ENCODE measurements at places on chromosomes 6 and 20.

DNA sequence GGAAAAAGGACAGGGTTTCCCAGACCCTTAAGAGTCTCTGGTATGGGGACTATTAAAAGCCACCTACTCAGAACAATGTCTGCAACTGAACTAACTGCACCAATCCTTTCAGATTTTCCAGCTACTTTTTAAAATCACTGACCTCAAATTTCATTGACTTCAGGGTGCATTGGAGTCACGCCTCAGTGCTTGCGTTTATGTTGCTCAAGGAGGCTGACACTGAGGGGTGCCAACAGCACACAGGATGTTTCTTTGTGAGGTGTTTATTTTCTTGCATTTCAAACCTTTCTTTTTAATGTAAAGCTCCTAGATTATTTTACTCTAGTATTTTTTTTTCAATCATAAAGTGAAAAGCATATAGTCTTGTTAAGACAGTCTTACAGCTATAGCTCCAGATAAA lies 402.0 kb upstream of the SLC35B3 start:
- no peak for DNase-seq

- no peak for DNase-seq
These were observed 117.8 kb upstream of the SIRPA start for GRCh38 chr20:1777476-1777820.

DNA sequence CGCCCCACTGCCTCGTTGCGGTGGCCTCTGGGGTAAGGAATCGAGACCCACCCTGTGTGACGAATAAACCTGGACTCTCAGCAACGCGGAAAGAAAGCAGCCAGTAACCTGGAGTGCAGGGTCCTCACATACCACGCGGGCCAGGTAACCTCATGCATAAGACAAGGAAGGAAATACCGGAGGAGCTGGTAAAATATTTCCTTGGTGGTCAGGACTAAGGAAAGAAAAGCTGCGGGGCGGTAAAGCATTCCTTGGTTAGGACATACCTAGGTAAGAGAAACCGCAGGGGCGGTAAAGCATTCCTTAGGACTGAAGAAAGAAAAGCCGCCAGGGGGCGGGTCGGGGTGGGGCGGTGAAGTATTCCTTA lies 80.7 kb downstream of the SYTL3 start:
- DNase-seq: no peak

DNA sequence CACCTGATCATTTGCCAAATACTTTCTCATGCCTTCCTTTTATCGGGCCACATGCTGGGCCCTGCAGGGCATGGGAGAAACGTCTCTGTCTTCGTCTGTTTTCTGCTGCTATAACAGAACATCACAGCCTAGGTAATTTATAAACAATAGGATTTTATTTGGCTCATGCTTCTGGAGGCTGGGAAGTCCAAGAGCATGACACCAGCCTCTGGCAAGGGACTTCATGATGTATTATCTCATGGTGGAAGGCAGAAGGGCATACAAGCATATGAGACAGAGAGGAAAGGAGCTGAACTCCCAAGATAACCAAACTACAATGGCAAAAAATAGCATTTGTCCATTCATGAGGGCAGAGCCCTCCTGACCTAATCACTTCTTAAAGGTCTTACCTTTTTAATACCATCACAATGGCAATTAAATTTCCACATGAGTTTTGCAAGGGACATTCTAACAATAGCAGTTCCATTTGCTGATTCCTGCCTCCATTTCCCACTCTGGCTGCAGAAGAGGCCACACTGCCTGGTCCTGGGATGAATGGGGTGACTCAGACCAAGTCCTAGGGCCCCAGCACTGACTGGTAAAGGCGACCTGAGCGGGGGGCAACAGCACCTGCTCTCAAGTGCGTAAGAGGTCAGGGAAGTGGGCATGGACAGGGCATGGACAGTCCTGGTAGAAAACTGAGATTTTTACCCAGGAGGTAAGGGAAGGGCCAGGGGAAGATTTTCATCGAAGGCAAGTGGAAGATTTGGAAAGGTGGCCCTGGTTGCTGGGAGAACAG lies 5.1 kb upstream of the ZBP1 start:
- DNase-seq: no peak

DNA sequence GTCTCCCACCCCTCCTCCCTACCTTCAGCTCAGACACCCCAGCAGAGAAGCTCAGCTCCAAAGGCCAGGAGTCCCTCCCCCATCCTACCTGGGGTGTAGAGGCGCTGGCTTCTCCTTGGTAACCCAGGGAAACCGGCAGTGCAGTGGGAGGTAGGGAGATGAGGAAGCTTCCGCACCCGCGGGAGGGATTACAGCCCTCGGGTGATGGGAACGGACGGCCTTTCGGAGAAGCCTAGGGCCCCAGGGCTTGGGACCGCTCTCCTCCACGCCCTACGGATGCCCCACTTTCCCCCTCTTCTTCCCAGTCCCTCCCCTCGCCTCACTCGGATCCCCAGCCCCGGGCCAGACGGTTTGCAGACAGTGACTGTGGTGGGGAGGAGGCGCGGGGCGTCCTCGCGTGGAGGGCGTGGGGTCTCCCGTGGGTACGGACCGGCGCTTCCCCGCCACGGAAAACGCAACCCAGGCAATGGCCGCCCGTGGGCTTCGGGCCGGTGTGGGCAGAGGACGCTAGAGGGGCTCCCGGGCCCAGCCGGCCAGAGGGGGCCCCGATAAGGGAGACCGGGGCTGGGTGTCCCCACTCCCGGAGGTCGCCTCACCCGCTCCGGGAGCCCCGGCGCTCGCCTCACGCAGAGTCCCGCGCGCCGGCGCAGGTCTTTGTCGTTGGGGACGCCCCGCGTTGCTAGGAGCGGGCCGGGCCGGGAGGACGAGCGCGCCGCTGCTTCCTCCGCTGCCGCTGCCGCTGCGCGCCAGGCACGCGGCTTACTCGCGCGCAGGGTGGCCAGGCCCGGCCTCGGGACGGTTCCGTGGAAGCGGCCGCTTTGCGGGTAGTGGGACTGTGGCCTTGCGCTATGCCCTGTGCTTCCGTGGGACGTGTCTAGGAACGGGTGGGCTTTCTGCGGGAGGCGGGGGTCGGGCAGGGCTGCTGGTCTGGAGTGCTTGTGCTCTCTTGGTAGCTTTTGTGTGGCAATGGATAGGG lies 15.8 kb downstream of the AARS2 start:
- DNase-seq: no peak

DNA sequence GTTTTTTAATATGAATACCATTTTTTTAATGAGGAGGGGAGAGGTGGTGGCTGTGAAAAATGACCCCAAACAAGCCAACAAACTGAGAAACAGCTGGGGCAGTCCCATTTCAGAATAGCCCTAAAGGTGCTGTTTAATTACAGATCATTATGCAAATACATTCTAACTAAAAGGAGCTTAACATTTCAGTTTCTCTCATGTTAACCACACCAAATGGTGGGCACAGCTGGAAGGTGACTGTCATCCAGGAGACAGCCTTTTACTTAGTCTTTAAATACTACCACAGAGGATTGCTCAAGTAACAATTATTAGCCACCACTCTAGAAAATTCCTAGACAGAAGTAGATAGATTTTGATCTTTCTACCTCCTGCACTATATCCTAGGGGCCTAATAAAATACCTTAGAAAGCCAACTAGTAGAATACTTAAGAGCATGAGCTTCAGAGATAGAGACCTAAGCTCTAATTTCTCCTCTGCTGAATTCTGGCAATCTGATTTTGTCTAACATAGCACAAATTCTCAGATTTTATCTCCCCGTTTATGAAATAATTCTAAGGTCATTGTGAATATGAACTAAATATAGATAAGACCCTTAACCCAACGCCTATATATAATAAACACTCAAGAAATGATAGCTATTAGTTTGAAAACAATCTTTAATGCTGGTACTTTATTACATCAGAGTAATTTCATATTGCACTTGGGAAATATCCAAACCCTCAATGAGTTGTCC lies 615.1 kb upstream of the NRSN1 start:
- no peak for DNase-seq

DNA sequence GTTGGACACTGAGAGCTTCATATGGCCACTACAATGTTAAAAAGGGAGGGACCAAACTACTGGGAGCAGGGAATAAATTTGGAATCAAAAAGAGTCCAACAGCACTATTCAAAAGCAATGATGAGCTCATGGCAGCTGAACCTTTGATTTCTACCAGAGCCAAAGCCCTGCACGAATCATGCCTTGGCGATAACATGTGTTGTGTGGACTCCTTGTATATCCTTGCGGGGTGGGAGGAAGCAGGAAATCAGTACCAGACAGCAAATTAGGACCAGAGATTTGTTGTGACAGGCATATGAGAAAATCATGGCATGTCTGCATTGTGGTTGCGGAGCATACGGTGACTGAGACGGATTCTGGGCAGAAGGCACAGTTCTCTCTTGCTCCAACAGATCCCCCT lies 85.6 kb upstream of the EMILIN3 start:
- DNase-seq: no peak

GRCh38 chr6:13015379-13015681 lies 298.8 kb downstream of the PHACTR1 start:
- DNase-seq: peak; percentile 45

DNA sequence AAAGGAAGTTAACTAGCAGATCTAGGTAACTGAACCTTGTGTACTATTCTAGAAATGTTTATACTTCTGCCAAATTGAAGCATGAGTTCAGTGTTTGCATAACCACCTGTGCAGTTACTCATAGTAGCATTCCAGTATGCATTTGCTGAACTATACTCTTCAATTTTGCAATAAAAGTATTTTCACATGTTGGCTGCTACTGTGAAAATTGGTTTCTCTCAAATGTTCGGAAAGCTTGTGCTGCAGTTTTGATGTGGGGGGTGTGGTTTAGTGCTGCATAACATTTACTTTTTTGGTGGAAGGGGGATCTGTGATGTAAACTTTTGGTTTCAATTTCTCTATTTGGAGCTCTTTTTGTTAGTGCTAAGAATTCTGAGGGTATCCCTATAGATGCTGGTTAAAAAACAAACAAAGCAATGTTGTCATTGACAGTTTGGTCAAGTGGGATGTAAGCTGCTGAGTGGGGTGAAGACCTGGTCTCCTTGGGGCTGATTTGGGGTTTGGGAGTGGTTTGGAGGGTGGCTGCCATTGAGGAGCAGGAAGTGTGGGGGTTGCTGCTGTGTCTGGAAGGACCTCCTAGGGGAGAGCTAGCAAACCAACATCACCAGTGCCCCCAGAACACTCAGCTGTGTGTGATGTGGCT lies 87.8 kb downstream of the CARMIL1 start:
- no peak for DNase-seq

DNA sequence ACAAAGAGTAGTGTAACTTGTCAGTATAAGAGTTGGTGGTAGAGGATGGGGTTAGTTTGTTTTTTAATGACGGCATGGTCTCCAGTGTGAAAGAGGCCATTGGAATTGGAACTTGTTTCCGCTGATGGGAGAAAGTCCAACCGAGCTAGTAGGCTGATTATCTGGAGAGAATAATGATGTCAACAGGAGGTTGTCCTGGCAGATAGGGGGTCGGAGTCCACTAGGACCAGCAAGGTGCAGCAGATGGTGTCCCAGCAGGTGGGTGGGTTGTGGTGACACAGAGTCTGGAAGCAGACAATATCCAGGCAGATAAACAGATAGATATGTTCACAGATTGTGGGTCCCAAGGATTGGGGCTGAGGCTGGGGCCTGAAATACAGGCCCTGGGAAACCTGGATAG lies 35.1 kb downstream of the PKIB start:
- no peak for DNase-seq

GRCh38 chr20:17622086-17622850 lies 52.4 kb downstream of the DSTN start:
- DNase-seq: no peak
